GM06990 (cell line): ENCODE measurements at places on chromosomes 5 and 9.

DNA sequence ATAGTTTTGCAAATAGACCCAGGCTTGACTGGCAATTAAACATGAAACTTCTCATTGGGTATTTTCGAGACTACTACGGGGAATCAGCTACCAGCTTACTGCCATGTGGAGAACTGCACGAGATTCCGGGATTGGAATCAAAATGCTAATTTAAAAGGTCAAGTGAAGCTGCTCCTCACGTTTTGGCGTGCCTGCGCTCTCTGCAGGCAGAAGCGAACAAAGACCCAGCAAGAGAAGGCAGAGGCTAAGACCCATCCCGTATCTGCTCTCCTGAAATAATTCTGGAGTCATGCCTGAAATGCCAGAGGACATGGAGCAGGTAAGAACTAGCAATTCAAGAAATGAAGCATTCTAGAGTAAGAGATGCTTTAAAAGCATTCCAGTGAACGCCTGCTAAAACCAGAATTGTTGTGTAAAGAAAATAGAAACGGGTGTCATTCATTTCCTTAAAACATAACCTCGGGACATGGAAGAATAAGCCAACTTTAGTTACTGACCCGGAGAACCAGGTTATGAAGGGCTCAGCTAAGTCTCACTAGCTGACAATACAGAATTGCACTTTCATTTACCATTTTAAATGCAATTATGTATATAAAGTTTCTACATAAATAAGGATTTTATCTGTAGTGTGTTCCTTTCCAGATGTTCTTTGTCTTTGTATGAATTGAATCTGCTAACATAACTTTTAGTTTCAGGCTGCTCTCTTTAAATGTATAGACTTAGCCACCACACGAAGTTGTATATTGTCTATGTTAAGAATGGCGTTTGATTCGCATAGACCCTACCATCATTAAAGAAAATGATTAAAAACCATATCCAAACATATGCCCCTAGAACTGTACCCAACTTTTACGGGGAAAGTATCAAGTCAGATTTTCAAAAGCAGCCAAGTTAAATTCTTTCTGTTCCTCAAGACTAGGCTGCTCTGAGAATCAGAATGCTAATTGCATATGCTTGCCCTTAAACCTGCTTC lies 2.0 kb upstream of the MAT2B start:
- DNase-seq, result no peak

- no peak for DNase-seq
These were observed 29.4 kb downstream of the FAM163B start for GRCh38 chr9:133579601-133580418.

DNA sequence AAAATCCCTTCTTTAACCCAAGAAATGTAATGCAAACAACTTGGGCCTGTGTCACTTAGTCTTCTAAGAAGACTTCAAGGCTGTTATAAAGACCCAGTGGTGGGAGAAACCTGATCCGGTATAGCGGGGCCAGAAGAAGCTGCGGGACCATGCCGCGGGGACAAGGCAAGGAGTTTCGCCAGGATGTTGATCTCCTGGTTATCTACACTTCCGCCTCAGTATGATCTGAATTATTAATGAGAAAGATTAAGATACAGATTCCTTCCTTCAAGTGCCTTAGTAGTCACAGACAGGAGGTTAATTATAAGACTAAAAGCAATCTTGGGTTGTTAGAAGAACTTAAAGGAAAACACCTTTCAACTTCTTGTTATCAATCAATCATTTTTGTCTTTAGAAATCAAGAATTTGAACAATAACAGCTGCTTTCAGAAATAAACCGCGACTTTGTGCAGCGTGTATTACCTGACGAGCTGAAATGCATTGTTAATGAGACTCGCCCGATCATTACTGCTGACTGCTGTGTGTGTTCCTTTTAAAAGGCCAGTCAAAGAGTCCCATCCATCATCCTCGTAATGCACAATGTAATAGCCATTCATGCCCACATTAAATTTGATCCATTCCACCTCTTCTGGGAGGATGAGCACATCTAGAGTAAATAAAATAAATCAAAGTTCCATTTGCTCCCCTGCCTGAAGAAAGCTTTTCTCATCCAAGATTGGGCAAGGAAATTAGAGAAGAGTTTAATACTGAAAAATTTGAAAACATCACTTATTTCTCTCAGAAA lies 22.2 kb downstream of the ERAP1 start:
- DNase-seq, result no peak

GRCh38 chr9:73280113-73280512 lies 128.4 kb downstream of the ANXA1 start:
- no peak for DNase-seq

- no peak for DNase-seq
These were observed 133.6 kb downstream of the PTPRD start for GRCh38 chr9:10479172-10479571.

DNA sequence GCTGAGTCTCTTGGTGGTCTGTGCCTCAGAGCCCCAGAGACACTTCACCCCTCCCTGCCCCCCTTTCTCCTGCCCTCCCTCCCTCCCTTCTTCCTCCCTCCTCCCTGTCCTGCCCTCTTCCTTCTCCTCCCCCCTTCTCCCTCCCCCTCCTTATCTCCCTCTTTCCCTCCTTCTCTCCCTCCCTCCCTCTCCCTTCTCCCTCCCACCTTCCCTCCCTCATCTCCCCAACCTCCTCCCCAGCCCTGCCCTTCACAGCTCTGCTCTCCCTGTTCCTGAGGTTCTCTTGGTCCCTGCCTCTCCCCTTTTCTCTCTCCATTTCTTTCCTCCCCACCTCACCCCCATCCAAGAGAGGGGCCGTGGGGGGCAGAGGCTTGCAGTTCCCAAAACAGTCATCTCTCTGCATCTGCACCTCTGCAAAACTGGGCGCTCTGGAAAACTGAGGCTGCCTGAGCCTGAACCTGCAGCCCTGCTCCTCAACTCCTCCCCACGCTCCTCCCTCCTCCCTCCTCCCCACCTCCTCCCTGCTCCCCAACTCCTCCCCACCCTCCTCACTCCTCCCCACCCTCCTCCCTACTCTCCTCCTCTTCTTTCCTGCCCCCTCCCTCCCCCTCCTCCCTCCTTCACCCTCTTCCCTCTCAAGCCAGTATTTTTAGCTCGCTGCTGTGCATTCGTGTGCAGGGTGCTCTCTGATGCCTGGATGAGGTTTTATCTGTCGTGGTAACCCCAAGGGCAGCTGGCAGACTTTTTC lies 219.1 kb downstream of the C9orf50 start:
- no peak for DNase-seq

- no peak for DNase-seq
These were observed 547.3 kb downstream of the CDK5RAP2 start for GRCh38 chr9:120032639-120033038.

- DNase-seq, result no peak
These were observed 209.7 kb downstream of the GADD45G start for GRCh38 chr9:89814340-89815040.

DNA sequence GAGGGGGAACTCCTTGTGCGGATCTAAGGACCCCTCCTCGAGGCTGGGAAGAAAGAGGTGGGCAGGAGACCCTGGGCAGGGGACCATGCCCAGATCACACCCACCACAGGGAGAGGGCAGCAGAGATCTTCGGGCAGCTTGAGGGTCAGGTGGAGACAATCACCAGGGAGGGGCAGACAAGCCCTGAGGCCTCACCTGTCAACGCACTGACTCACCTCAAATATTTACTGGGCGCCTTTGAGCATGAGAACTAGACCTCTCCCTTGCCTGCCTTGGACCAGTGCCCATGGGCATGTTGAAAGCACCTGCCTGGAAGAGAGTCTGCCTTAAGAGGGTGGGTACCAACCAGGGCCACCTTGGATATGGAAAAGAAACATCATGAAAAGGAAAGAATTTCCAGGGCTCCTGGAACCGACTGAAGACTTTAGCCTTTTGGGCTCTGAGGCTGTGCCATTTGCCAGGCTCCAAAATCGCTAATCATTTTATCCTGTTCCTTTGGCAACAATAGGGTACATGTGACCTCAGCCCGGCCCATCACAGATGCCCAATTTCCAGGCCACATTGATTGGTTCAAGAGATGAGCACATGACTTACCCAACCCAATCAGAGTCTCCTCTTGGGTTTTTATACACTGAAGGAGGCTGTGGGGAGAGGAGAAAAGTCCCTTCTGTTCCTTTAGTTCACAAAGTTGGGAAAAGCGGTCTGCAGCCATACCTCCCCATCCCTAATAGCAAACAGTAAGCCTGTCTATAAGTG lies 10.4 kb upstream of the SPINK4 start:
- DNase-seq, result no peak

- DNase-seq, result no peak
These were observed 14.5 kb downstream of the APTX start for GRCh38 chr9:32986971-32987370.

GRCh38 chr9:69175486-69175885 lies 1.4 kb downstream of the TJP2 start:
- DNase-seq, result no peak

DNA sequence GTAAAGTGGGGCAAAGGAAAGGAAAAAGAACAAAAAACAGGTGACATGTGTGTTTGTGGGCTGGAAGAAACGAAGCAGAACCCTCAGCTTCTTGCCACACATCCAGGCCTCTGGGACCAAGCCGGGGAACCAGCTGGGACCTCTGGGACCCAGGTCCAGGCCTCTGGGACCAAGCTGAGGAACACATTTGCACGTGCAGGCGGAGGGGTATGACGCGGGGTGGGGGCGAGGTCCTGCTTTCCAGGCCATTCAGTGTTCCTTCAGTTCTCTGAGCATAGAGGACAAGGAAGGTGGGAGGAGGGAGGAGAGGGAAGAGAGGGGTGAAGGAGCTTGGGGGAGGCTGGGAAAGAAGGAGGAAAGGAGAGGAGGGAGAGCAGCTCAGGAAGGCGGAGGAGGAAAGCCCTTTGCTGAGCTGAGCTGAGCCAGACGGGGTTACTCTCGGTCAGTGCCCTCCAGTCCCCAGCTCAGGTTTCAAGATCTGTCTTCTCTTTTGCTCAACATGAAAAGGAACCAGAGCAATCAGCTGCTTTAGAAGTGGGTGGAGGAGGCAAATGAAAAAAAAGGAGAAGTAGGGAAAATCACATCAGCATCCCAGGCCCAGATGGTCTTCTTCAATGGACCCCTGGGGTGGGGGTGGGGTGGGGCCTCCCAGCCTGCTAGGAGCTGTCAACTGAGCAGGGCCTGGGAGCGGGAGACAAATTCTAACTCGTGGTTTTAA lies 59.1 kb downstream of the ABCA1 start:
- DNase-seq, result peak; percentile 39

GRCh38 chr9:135521608-135522095 lies 412 bp downstream of the LCN1 start:
- DNase-seq, result no peak

DNA sequence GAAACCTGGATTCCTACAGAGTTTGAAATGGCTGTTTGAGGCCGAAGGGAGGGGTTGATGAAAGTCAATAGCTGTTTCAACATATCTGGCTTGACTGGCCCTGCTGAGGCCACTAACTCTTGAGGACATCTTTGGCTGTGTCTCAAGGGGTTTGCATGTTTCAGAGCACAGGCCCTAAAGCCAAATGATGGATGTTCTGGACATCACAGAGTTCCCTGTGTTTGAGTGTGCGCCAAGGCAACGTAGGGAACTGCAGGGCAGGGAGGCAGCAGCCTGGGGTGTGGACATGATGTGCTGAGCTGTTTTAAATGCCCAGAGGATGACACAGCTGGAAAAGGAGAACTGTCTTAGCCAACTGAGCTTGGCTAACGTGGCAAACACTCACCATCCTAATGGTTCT lies 89.6 kb downstream of the RAPGEF1 start:
- no peak for DNase-seq

DNA sequence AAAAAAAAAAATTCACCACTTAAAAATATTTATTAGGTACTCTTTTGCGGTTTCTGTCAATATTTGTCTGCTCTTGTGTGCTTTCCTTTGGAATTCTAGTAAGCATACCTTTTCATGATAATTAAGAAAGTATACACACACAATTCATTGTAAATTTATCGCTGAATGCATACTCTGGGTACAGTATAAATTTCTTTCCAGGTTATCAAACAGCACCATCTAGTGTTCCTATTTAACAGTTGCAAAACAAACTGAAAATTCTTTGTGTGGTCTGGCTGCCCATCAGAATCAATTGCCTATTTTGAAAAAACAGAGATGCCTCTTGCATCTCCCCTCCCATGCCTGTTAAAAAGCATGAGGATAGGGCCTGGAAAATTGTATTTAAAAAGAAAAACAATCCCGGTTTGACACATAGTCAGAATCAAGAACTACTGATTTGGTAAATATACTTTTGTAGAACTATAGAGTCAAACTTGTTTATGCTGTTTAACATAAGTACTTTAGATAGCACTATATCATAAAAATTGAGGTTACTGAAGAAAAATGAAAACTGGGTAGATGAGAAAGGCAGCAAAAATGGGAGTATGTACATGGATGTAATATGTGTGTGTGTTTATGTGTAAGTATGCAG lies 16.2 kb downstream of the PGGT1B start:
- DNase-seq, result no peak

GRCh38 chr5:122120957-122121356 lies 8.4 kb upstream of the ZNF474 start:
- no peak for DNase-seq

- peak; percentile 5 for DNase-seq
These were observed 29.9 kb upstream of the C7 start for GRCh38 chr5:40879163-40879942.

- peak; percentile 52 for DNase-seq
These were observed 105.6 kb downstream of the SUSD1 start for GRCh38 chr9:112069318-112070169.

- no peak for DNase-seq
These were observed 86.4 kb downstream of the SFXN1 start for GRCh38 chr5:175564716-175565115.

DNA sequence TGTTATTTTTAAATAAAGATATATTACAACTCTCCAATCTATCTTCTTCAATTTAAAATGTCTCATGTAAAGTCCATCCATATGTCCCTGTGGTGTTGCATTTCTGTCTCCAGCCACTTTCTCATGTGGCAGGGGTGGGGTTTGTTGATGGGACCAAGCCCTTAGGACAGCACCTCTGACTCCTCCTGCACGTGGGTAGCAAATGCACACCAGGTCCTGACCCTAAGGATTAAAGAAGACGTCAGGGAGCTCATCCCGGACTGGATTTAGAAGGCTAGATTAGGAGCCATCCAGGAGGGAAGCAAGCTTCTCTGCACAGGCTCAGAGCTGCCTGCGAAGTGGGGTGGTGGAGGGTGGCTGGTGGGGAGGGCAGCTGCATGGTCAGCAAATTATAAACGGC lies 38.9 kb upstream of the FAM120AOS start:
- no peak for DNase-seq

DNA sequence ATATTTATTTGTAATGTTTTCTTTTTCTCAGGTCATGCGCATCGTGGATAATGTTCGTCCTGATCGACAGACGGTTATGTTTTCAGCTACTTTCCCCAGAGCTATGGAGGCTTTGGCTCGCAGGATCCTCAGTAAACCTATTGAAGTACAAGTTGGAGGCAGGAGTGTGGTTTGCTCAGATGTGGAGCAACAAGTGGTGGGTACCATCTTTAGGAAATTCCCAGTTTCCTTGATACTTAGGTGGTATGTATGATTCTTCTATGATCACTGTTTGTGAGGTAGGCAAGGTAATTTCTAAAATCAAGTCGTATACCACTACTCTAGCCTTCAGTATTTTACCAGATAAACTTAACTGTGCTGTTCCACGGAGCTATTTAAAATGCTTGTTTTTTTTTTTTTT lies 36.2 kb downstream of the DDX46 start:
- no peak for DNase-seq
